ENCODE measurements at places on chromosomes 6 and 20.

DNA sequence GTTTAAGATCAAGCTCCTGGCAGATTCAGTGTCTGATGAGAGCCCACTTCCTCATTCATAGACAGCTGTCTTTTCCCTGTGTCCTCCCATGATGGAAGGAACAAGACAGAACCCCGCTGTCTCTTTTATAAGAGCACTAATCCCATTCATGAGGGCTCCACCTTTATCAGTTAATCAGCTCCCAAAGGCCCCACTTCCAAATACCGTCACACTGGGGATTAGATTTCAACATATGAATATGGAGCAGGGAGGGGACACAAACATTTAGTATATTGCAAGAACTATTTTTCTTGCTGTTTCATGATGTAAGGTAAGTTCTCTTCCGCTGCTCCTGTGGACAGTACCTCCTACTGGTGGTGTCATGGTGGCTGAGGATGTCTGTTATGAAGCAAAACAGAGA, 158.3 kb upstream of the IRAK1BP1 start:
- DNase-seq: no peak

DNA sequence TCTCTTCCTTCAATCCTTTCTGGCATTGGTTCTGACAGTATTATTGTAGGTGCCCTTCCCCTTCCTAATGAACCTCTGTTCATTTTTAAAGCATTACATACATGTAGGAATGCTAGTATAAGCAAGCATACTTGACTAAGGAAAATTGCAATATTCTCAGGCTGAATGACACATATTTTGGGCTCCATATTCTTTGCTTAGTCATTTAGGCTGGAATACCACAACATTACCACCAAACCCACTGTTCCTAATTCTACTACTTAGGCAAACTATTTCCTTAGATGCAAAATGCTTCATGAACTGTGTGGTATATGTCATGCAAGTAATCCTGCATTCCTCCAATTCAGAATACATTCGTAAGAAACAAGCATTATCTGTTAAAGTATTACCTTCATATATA, 113.9 kb downstream of the PRDM1 start:
- no peak for DNase-seq

- DNase-seq: no peak
These were observed 148.3 kb downstream of the HACE1 start for GRCh38 chr6:104711371-104711770.

DNA sequence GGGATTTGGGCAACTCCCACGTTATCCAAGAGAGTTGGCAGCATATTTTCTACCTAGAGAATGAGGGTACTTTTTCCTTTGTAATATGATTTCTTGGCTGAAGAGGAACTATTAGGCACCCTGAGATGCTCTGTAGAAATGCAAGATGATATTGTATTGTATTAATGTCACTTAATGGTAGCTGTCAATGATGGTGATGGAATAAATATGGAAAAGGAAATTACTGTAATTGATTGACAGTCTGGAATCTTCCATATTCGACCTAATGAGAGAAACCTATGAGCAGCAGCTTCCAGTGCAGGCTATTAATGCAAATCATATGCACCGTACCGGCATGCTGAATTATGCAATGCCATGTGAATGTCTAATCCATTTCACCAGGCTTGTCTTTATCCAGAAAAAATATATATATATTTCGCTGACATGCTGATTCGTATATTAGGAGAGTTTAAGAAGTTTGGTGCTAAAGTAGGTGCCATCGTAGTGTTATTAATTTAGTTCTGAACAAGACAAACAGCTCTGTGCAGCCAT, 494.2 kb upstream of the JARID2 start:
- no peak for DNase-seq

GRCh38 chr20:57892471-57892870, 182.7 kb upstream of the PMEPA1 start:
- no peak for DNase-seq

GRCh38 chr6:119379809-119380208, 30.2 kb upstream of the MAN1A1 start:
- no peak for DNase-seq

DNA sequence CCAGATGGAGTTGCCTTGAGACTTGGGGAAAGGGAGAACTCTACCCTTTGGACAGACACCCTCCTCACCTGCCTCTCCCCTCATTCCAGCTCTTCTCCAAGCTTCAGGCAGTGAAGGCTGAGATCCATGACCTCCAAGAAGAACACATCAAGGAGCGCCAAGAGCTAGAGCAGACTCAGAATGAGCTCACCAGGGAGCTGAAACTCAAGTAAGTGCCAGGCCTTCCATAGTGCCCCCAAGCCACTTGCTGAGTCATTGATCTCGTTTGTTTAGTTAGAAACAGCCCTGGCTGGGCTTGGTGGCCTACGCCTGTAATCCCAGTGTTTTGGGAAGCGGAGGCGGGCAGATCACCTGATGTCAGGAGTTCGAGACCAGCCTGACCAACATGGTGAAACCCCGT, 39.2 kb downstream of the KIF3B start:
- DNase-seq: no peak

DNA sequence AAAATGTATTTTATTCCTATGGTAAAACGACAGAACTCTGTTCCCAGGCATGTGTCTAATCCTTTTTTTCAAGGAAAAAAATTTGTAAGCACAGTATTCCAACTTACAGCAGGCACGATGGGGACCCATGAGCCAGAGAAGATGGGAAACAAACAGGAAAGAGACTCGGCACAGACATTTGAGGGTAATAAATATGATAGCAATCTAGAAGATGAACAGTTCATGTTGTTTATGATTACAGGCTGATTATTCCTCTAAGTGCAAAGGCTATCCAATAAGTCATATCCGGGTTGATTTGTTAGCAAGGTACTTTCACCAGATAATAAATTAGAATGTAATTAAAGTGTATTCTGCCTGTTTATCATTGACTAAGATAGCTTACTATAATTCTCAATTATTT, 43.2 kb downstream of the PDSS2 start:
- no peak for DNase-seq

- no peak for DNase-seq
These were observed 113.7 kb downstream of the TRIM27 start for GRCh38 chr6:28809947-28810658.

GRCh38 chr20:44643596-44644229, 7.8 kb downstream of the ADA start:
- peak; percentile 49 for DNase-seq

DNA sequence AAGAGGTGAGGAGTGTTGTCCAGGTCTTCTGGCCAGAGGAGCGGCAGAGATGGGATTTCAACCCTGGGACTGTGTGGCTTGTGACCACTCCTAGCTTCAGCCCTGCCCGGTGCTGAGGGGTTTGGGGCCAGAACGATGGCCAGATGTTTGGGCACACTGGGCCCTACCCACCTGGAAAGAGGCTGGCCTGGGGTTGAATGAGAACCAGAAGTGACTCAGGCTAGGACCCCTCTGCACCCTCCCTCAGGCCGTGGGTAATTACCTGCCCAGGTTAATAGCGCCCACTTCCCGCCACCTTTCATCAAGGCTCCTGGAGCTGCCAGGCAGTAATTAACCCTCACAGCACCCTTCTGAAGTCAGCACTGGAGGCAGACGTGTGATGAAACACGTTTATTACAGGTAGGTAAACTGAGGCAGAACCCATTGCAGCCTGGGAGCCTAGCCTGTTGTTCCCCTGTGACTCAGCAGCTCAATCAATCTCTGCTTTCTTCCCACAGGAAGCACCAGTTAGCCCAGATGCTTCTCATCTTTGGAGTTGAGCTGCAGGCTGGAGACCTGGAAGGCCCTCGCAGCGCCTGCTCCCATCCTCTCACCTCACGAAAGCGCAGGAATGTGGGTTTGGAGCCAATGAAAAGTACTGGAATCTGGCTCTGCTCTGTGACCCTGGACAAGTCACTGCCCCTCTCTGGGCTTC, 120.8 kb downstream of the CEBPB start:
- DNase-seq: no peak

GRCh38 chr6:16212276-16212675, 26.1 kb upstream of the GMPR start:
- DNase-seq: no peak

DNA sequence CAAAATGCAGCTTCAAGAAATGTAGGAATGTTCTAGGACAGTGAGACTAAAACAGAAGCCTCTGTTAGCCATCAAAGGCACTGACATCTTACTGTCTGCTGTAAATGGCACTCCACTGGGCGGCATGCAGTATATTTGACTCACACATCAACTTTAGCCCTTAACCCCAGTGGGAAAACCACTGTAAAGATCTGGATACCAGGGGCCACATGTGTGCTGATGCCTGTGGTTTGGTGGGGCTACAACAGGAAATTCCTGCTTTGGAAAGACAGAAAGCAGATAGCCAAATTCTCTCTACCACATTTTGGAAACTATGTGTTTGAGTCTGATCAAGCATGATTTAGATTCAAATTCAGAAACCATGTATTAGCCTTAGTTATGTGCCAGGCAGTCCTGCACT, 4.3 kb downstream of the PFDN4 start:
- DNase-seq: no peak

- DNase-seq: no peak
These were observed 134.8 kb downstream of the JPH2 start for GRCh38 chr20:44052166-44052565.

DNA sequence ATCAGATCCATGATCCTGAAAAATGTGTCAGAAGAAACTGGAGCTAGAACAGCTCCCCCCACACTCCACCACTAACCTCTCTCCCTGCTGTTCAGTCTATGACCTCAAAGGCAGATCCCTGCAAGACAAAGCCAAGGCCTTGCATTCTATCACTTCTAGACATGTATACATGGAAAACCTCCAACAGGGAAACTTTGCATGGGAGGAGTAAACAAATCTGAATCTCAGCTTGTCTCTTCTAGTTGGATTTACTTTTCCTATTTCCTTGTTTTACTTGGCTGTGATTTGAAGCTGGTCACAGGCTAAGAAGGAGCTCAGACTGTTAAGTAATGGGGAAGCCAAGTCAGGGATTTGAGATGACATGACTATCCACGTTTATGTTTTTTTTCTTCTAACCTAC, 456.8 kb upstream of the CHD6 start:
- DNase-seq: no peak

DNA sequence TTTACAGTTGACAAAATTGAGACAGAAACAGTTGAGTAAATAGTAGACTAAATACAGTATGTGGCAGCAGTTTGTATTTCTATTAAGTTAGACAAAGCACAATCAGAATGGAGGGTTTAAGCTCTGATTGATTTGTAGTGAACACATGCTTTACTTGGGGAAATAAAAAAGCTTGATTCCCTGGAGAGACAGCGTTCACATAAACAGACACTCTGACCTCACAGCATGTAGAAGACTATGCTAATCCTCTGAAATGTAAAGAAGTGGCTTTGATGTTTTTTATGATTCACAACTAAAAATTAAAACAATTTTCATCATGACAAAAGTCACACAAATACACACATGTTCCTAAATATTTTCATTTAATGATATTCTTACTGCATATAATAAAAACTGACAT, 126.9 kb upstream of the FAM83B start:
- DNase-seq: no peak

DNA sequence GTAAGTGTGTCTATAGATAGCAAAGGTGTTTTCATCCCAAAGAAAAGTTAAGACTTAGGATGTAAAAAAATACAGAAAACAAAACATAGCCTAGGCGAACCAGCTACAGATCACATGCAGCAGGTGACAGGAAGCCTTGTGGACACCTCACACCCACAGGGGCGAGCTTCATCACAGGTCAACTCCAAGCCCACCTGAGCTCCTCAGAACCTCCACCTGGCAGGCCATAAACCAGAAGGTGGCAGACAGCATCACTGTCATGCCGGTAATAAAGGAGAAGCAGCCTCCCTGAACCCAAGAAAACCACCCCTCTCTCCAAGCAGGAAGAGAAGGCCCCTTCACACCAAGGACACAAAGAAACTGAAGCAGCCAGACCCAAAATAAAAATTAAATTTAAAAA, 1.0 kb downstream of the RALGAPA2 start:
- DNase-seq: peak; percentile 1

DNA sequence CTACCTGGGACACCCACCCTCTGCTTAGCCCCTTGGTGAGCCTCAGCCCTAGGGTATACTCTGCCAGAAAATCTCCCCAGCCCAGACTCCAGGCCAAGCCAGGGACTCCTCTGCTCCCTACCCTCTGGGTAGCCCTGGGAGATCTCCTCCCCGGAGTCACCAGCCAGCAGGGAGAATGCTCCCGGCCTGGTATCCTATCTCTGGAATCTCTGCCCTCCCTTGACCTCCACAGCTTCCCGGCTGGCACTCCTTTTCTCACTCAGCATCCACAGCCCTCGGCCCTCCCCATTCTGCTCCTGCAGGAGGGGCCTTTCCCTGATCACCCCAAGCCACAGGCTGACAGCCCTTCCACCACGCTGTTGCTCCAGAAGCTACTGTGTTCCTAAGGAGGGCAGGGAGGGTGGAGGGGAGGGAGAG, 22.6 kb downstream of the NOL4L start:
- no peak for DNase-seq

DNA sequence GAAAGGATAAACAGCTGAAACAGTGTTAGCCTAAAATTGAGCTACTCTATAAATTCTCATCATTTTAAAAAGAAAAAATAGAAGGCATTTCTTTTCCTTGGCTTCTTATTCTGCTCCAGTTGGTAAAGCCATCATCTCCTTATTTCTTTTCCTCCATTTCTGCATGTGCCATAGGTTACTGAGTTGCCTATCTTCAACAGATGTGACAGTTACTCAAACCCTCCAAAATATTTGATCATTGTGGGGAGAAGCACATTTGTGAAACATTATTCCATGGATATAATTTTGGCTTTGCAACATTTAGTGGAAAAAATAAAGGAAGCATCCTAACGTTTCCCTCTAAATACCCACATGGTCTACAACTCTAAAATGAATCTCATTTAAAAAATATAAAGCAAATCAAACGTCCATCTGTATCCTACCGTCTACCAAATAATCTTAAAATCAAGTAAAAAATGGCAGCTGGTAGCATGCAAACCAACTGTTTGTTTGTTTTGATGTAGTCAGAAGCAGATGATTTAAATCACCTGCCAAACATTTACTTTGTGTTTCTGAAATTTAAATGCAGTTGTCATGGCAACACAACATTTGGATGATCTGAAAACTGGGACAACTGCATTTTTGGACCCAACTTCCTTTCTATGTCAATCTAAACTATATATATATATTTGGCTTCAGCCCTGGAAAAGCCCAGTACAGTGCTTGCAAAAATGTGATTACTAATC, 16.8 kb upstream of the SNX9 start:
- no peak for DNase-seq

- DNase-seq: no peak
These were observed 417.9 kb downstream of the CD109 start for GRCh38 chr6:74113901-74114300.

- no peak for DNase-seq
These were observed 69.5 kb downstream of the SRC start for GRCh38 chr20:37415118-37416085.

DNA sequence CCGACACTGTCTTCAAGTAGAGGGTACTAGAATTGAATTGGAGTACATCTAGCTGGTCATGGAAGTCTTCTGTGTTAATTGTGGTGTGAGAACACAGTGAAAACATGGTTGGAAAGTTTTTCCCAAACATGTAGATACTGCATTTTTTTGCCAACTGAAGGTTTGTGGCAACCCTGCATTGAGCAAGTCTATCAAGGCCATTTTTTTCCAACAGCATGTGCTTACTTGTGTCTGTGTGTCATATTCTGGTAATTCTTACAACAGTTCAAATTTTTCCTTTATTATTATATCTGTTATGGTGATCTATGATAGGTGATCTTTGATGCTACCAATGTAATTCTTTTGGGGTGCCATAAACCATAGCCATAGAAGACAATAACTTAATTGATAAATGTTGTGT, 147.0 kb downstream of the MYB start:
- DNase-seq: no peak

- DNase-seq: no peak
These were observed 96.6 kb downstream of the PXDC1 start for GRCh38 chr6:3654898-3655297.

All from CD4-positive, alpha-beta T cell (primary cell).